Activated T-helper 9 cell treated with anti-CD3 and anti-CD28 coated beads, Interleukin-2, amount 50 U/mL, for 16 hours (primary cell): ENCODE measurements at places on chromosomes 1 and 21.

DNA sequence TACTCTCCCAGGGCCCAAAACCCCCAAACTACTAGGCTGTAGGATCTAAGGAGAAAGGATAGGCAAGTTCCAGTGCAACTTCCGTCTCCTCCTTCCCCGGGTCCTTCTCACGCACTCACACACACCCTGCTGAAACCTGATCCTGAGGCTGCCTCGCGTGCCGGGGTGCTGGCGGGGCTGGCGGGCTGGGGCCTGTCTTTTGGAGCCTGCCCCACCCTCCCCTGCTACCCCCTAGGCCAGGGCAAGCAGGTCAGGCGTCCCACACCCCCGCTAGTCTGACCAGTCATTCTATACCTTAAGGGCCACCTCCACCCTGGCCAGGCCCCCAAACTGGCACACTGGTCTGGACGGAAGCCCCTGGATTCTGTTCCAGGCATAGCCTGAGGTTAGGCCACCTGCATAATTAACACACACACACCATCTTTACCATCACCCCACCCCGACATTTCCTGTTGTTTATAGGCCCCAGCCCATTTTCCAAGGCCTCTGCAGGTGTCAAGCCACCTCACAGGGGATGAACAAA lies 48.3 kb upstream of the ARTN start:
- no peak for DNase-seq

- no peak for DNase-seq
Measured at GRCh38 chr1:9204156-9204720, 30.3 kb upstream of the H6PD start.

- no peak for DNase-seq
Measured at GRCh38 chr1:59249396-59250137, 47.3 kb upstream of the FGGY start.

DNA sequence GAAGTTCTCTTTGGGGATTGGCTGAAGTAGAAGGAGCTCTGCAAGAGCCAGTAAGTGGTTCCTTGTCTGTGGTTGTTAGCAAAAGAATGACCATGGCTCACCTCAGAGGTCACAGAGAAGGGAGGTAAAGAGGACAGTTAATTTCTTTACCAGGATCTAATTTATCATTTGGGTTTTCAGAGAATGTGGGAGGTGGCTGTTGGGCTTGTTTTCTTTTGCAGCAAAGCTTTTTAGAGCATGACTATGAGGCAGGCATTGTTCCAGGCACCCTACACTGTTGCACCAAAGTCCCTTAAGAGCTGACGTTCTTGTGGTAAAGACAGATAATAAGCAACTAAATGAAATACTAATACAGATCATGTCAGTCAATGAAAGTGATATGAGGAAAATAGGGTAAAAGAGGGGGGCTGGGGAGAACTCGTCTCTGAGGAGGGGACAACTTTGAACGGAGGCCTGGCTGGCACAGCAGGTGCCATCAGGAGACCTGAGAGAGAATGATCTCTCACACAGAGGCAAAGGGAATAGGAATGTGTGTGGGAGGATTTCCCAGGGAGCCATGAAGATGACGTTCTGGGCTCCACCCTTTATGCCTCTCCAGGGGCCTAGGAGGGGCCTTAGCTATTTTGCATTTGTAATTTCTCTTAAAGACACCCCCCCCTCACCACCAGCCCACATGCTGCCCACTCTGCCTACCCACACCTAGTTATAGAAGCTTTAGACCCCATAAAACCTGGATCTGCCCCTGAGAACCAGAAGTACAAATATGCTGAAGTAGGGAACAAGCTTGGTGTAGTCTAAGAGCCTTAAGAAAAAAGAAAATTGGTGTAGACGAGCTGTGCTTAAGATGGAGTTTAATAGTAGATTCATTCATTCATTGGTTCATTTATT lies 177.5 kb downstream of the ROR1 start:
- no peak for DNase-seq

- no peak for DNase-seq
Measured at GRCh38 chr1:165052936-165053335, 303.6 kb downstream of the LMX1A start.

- no peak for DNase-seq
Measured at GRCh38 chr1:107254306-107254705, 113.5 kb downstream of the NTNG1 start.

- no peak for DNase-seq
Measured at GRCh38 chr1:35845766-35846165, 37.2 kb upstream of the AGO1 start.

DNA sequence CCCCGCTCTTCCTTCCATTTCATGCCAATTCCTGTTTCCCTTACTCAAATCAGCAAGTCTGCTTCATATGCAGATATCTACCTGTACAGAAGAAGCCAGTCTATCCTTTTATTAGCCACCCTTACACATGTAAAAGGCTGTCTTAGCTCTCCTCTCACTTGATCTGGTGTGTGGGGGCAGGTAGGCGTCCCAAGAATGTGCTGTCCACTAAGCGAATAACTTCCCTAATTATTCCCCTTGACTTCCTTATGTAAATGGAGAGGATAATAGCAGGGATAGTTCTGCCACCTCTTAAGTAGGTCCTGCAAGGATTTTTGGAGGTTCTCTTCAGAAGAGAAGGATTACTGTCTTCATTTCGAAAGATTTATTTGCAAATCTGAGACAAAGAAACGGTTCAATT lies 160.4 kb downstream of the TTLL7 start:
- DNase-seq, result no peak

DNA sequence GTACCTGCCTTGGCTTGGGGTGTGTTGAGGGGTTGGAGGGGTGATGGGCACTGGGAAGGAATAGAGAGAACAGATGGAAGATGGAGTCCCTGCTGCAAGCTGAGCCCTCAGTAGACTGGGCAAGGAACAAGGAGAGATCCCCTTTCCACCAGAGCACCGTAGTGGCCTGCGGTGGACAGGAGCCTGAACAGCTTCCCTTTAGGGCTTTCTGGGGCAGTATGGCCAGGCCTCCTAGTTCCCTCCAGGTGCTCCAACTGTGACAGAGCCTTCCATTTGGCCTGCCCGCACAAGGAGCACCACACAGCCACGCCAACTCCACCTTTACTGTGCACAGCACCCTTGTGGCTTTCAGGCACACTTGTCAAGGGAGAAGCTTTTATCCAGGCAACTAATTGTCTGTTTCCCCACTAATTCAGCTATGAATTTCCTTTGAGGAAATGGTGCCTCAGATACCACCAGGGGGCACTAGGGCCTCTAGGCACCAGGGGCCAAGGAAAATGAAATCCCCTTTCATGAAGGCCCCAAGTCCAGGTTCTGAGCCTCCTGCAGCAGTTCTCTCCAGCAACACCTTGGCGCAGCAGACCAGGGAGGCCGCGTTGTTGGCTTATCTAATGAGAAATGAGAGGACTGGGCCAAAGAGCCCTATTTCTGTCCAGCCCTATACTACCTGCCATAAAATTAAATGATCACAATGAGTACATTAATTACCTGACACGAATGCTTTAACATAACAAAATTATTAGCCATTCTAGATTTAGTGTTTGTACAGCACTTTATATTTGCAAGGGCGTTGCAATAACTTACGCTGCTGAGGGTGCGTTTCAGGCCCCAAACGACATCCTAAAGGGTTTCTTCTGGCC lies 23.1 kb upstream of the ERI3 start:
- DNase-seq, result no peak

DNA sequence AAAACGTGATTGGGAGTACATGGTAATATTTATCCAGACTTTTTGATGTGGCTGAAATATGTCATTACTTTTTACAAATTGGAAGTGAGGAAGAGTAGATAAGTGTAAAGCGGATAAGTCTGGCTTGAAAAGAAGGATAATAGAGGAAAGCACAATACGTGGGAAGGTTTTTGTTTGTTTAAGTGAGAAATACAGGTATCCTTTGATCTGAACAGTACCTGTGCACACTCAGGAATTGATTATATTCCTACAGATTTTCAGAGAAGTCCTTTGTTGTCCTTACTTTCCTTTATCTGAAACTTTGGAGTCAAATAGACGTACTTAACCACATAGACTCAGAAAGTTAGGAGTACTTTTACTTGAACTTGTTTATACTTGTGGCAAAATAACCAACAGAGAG lies 20.2 kb downstream of the CCDC18 start:
- no peak for DNase-seq

DNA sequence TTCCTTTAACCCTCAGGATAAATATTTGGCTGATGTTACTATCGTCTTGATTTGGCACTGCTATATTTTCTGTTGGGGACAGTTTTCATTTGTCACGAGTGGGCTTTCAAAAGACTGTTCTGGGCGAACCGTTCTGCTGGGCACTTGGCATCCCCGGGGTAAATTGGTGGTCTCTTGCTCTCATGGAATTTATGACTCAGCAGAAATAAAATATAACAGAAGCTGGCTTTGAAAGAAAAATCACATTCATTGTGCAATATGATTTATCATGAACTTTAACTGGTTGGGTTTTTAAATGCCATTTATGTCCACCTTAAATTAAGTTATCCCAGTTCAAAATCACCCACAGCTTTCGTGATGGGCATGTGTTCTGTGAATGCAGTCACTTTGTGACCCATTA lies 147.3 kb downstream of the KAZN start:
- DNase-seq, result no peak

DNA sequence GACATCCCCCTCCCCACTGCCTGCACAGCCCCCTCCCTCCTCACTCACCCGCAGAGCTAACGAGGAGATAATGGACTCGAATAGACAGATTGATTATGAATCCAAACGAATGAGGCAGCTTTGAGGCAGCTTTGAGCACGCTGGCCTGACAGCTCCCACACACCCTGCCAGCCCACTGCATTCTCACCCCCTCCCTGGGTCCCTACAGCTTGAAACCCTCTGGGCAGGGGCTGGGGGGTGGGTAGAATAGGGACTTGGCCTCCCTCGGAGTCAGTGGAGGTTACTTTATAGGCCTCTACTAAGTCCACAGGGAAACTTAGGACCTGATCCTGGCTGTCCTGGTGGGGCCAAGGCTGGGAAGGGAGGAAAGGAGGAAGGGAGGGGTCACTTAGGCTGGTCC lies 1.9 kb downstream of the NTRK1 start:
- DNase-seq, result no peak

DNA sequence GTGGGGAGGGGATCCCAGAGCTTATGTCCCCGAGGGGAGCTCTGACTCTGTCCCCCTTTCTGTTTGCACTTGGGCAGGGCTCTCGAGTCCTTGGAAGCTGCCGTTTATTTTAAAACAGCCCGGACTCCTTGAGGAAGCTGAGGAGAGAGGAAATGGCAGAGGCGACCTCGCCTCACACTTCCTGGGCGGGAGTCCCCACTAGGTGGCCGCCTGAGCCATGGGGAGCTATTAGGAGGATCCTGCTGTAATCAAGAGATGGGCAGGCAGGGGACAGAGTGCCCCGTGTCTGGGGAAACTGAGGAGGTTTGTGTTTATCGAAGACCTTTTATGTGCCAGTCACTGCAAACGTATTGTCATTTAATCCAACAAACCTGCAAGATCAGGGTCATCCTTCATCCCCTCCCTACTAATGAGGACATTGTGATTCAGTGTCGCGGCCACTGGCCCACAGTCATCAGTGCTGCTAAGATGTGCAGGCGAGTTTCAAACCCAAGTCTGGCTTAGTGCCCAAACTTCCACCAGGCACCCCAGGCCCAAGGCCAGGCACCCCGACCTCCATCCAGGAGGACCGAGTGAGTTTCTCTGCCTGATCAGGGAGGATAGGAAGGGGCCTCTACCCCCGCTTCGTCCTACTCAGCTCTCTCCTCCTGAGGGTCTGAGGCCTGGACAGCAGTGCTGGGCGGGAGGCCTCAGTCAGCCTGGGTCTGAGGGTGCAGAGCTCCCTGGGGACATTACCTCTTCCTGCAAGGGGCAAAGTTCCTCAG lies 316.9 kb upstream of the VAMP3 start:
- no peak for DNase-seq

DNA sequence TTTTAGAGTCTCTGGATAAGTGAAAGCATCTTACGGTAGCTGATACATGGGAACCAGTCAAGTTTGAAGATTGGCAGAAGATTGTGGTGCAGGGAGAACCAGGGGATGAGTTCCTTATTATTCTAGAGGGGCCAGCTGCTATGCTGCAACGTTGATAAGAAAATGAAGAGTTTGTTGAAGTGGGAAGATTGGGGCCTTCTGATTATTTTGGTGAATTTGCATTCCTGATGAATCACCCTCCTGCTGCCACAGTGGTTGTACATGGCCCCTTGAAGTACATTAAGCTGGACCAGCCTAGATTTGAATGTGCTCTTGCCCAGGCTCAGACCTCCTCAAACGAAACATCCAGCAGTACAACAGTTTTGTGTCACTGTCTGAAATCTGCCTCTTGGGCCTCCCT lies 45.9 kb downstream of the BTBD8 start:
- no peak for DNase-seq

- DNase-seq, result no peak
Measured at GRCh38 chr1:15605398-15606383, 11.6 kb upstream of the DDI2 start.

DNA sequence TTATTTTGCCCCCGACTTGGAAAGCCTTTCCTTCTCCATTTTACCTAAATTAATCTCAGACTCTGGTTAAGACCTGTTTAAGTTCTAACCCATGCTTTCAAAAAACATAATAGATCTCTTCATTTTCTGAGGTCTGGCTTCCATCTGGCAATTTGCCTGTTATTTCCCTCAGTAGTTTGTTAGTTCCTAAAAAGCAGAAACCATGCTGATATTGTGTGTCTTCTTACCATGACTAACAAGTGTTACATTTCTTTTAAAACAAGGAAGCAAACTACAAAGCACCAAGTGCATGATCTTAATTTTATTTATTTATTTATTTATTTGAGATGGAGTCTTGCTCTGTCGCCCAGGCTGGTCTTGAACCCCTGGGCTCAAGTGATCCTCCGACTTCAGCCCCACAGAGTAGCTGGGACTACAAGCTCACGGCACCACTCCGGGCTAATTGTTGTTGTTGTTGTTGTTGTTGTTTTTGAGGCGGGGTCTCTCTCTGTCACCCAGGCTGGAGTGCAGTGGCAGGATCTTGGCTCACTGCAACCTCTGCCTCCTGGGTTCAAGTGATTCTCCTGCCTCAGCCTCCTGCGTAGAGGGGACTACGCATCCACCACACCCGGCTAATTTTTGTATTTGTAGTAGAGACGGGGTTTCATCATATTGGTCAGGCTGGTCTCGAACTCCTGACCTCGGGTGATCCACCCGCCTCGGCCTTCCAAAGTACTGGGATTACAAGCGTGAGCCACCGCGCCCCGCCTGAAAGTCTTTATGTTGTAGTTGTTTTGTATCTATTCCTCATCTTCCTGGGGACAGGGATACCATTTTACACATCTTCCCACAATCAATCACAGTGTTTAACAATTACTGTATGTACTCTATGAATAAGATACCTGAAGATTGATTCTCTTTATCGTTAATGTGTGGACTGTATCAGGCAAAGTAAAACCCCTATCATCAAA lies 1.3 kb upstream of the PATJ start:
- DNase-seq, result no peak

DNA sequence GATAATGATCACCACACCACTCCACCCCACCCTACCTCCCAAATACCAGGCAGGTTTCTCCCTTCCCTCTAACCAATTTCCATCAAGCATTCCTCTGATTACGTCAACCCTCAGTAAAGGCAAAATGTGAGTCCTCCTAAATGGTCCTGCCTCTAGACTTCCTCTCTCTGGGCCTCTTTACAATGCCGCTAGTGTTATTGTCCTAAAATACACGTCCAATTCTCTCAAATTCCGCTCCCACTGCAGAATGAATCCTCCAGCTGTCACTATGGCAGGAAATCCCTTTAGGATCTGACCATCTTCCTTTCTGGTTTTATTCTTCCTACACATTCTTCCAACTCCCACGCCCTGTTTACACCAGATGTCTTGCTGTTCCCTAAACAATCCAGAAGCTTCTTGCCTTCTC lies 68.7 kb downstream of the DEGS1 start:
- no peak for DNase-seq

- DNase-seq, result no peak
Measured at GRCh38 chr1:2974701-2975301, 46.5 kb upstream of the ACTRT2 start.
